ENCODE measurements at places on chromosomes 5 and 9.

DNA sequence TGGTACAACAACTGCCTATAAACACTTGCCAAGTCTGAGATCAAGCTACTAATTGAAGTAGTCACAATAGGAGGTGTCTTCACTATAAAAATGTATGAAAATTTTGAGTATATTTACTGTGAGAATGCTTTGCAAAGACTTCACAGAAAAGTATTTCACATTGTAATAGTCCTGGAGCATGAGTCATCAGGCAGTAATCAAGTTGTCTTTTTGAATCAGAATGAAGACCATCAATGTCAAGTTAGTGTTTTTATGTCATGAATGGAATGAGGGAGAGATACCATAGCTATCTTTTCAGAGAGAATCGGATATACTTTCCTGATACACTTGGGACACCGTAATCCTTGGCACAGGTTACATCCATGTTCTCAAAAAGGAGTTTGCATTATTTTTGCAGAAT, 466.9 kb upstream of the ARRDC3 start:
- no peak for DNase-seq

GRCh38 chr5:143134269-143134668, 269.2 kb downstream of the NR3C1 start:
- DNase-seq, result no peak

DNA sequence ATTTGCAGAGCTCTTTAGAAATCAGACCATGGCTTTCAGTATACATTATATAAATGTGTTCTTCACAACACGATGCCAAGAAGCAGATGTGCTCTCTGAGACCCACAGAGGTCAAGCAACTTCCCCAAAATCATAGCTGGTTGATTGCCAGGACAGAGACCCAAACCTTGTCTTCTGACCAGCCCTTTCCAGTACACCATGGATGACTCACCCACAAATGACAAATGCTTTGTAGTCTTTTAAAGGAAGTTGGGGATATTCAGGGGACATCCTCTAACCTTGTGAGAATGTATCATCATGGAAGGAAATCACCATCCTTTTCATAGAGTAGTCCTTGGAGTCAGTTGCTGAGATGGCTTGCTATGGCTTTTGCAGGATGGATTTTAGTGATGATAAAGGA, 30.1 kb downstream of the ZNF462 start:
- no peak for DNase-seq

DNA sequence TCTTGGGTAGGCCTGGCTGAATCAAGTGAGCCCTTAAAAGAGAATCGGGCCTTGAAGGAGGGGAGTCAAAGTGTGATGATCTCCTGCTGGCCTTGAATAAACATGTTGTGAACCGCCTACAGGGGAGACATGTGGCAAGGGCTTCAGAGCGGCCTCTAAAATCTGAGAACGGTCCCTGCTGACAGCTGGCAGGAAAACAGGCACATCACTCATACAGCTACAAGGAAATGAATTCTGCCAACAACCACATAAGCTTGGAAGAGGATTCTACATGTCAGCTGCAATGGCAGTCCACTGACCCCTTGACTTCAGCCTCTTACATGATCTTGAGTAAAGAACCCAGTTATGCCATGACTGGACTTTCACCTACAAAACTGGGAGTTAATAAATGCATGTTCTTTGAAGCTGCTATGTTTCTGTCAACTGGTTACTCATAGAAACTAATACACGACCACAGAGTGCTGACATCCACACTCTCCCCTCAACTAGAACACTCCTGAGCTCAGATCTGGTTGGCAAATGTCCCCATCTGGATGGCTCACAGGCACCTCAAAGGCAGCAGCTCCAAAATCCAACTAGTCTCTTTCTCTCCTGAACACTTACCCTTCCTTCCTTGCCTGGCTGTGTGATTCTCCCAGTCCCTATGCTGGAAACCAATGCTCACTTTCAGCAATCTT, 333.1 kb downstream of the ASTN2 start:
- no peak for DNase-seq

GRCh38 chr5:134917070-134917815, 12.3 kb downstream of the PCBD2 start:
- DNase-seq, result no peak

- no peak for DNase-seq
These were observed 38.5 kb downstream of the UBTD2 start for GRCh38 chr5:172245046-172245445.

GRCh38 chr5:132268769-132269551, 11.5 kb downstream of the PDLIM4 start:
- DNase-seq, result no peak

DNA sequence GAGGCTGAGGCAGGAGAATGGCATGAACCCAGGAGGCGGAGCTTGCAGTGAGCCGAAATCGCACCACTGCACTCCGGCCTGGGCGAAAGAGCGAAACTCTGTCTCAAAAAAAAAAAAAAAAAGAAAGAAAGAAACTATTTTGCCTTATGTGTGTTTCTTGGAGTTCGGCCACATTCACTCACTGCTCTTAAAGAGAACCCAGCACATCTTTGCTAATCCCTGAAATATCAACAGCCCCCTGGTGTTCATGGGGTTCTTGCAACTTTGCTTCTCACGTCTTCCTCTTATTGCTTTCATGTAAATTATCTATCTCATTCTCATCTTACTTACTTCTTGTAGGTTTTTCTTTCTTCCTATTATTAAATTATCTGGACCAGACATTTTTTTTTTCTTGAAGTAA, 126.3 kb upstream of the ASTN2 start:
- DNase-seq, result no peak

- no peak for DNase-seq
These were observed 170.4 kb downstream of the SYK start for GRCh38 chr9:90972057-90972456.

- DNase-seq, result no peak
These were observed 185.9 kb upstream of the RASA1 start for GRCh38 chr5:87081511-87082372.
